ENCODE measurements at places on chromosomes 11 and 22.

DNA sequence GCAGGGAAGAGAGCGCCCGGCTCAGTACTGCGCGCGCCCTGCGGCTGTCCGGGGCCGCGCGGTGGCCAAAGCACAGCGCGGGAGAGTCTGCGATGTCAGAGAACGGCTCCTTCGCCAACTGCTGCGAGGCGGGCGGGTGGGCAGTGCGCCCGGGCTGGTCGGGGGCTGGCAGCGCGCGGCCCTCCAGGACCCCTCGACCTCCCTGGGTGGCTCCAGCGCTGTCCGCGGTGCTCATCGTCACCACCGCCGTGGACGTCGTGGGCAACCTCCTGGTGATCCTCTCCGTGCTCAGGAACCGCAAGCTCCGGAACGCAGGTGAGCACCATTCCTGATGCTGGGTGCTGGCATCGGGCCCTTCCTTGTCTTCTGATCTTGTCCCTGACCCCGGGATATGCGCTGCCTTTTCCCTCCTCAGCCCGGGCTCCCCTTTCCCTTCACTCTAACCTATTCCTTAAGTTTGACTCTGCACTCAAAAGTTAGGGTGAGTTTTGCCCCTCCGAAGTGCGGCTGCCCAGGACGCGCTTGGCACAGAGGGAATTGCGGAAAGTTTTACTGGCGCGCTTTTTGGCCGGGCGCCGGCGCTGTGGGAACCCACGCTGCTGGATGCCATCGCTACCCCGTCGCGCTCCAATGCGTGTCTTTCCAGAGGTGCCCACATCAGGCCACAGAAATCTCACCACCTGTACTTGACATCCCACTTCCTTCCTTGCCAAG lies at the start of gene MTNR1B:
Gene MTNR1B, plus strand, starts transcription at position 18 of the 714 bp plus-strand sequence. Its CDS starts 75 bp downstream, at position 93.
- no peak for DNase-seq

- no peak for DNase-seq
These were observed 5.6 kb upstream of the TRABD start for GRCh38 chr22:50179937-50180726.

DNA sequence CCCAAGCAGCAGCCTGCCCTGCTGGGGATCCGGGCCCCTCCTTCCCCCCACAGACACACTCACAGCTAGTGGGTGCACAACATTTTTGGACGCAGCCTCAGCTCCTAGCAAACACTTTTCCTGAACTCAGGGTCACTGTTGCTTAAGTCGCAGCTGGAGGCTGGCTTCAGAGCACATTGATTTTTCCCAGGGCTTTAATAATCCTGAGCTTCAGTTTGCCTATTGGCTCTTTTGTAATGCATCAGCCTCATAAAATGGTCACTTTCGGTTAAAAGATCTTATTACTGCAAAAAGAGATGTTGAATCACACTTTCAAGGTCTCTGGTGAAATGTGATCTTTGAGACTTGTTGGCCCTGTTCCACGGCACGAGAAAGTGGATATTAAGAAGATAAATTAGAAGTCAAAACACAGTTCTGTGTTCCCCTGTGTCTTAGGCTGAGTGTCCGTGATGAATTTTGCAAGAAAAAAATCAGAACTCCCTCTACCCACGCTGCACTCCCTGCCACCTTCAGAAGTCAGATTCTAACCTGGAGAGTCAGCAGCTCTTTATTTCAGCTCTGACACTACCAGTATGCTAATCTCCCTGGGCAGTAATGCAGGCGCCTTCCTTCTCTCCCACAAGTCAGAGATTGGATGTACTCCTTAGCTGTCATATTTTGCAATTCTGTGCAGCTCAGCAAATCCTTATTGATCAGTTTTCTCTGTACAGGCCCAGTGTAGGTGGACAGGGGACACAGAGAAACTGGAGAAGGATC lies 158.2 kb upstream of the E2F8 start:
- no peak for DNase-seq

GRCh38 chr11:73445980-73446379 lies 69.8 kb downstream of the RELT start:
- DNase-seq = no peak

DNA sequence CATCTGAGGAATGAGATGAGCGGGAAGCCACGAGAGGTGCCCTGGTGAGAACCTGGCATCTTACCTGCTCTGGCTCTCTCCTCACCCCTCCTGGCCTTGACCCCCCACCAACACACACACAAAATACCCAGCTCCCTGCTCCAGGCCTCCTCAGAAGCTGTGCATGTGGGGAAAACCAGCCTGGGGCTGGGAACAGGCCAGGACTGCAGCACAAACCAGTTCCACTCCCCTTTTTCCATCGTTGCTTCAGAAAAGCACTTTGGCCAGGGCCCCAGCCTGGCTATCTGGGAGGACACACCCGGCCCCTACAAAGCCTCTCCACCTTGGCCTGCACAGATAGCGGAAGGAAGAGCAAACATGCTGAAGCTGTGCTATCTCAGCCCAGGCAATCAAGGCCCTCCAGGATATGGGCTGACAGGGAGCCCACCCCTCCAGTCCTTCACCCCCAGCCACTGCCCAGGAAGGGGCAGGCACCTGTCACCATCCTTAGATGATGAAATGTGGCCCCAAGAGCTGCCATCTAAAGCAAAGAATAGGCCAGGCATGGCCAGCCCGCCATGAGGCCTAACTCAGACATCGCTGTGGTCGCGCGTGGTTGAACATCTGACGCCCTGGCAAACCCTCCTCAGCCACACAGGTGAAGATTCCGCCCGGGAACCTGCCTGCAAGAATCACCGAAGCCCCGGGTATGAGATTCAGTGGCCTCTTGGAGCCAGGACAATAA lies 35.4 kb downstream of the PISD start:
- DNase-seq = no peak

GRCh38 chr11:111098091-111098490 lies 147.4 kb upstream of the POU2AF2 start:
- no peak for DNase-seq

GRCh38 chr11:94734563-94735275 lies 33.4 kb upstream of the AMOTL1 start:
- no peak for DNase-seq

DNA sequence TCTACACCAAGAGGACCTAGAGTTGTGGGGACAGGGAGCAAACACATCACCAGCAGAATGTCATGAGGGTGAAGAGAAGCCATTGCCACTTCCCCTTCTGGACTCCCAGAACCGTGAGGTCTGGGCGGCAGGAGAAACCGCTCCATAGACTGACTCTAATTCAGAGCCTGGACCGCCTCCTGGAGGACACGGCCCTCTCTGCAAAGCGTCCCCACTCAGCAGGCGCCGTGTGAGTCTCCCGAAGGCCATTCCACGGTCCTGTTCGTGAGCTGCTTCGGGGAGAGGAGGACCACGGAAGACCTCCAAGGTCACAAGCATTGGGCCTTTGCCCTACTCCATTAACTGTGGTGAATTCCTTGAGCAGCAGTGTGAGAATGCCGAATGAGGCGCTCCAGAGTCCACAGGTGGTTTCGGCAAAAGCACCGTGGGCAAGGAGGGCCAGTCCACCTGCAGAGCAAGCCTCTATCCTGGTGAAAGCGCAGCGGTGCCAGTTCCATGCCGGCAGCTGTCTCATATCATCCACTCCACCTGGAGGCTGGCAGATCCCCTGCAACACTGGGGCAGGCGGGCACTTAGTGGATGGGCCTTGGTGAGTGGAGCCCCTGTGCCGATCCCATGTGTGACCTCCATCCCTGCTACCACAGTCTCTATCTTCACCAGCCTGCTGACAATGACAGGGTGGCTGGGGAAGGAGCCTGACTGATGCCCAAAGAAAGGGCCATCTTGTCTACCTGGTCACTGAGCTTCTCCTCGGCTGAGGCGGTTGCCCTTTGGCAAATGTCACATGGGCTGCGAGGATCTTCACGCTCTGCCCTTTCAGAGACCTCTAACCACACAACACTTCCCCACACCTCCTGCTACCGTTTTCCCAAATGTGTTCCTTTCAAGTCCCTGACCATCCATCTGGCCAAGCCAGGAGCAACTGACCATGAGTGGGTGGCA lies 7.5 kb downstream of the C11orf21 start:
- DNase-seq = no peak

GRCh38 chr11:61826930-61827570 lies 1.1 kb upstream of the FADS2 start:
- DNase-seq = no peak

DNA sequence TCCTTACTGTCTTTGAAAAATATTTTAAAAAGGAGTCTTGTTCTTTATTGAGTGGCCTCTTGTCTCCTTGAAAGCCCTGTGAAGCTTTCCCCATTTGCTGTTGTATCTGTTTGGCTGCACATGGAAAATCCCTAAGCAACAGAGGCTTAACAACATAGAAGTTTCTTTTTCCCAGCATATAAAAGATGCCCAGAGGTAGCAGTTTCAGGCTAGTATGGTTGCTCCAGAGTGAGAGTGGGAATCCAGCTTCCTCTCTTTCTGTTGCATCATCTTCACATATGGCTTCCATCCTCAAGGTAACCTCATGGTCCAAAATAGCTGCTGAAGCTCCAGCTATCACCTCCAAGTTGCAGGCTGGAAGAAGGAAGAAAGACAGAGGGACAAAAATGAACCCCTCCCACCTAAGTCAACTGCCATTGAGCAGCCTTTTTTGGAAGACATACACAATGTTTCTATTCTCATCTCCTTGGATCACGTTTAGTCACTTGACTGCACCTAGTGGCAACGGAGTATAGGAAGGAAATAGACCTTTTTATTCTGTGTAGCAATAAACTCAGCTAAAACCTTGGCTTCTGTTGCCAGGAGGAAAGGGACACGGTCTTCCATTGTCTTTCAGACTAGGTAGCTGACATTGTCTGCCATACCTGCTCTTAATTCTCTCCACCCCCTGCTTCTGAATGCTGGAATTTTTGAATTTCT lies 5.3 kb downstream of the CSF2RB start:
- DNase-seq = no peak
